Midbrain (tissue), 1 donor: ENCODE measurements at places on chromosomes 1 and 21.

DNA sequence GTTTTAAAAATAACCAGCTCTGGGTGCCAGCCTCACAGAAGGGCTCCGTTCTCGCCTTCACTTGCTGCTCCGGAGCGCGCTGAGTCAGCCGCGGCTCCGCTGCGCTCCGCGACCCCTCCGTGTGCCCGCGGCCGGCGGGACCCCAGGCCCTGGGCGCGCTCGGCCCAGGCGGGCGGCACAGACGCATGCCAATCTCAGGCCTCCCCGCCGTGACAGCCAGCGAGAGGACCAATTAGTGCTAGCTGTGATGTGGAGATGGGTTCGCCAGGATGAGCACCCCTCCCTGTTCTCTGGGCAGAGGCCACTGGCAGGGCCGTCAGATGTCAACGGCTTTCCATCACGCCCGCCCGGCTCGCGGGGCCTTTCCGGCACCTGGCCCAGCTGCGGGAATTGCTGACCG, 293.8 kb downstream of the SPATA17 start:
- no peak for DNase-seq

- no peak for DNase-seq
Observed at GRCh38 chr1:156167536-156167935, 14.2 kb downstream of the SEMA4A start.

- DNase-seq: no peak
Observed at GRCh38 chr1:40627987-40628902, 37.2 kb downstream of the RIMS3 start.

DNA sequence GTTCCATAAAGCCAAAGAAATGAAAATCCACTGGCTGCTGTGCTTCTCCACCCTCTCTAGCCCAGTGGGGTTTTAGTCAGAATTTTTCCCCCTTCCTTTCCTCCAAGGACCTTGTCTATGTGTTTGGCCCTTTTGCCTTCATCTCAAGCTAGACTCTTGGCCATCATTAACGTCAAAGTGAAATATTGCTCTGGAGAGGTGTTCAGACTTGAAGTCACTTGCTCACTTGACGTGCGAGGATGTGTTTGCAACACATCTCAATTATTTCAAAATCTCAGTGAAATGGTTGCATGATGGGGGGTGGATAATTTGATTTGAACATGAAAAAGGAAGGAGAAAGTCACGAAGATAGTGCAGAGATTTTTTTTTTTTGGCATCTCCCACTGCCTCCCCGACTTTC, 13.6 kb downstream of the EVA1C start:
- no peak for DNase-seq

- DNase-seq: no peak
Observed at GRCh38 chr1:115211071-115211745, 121.9 kb upstream of the TSPAN2 start.

DNA sequence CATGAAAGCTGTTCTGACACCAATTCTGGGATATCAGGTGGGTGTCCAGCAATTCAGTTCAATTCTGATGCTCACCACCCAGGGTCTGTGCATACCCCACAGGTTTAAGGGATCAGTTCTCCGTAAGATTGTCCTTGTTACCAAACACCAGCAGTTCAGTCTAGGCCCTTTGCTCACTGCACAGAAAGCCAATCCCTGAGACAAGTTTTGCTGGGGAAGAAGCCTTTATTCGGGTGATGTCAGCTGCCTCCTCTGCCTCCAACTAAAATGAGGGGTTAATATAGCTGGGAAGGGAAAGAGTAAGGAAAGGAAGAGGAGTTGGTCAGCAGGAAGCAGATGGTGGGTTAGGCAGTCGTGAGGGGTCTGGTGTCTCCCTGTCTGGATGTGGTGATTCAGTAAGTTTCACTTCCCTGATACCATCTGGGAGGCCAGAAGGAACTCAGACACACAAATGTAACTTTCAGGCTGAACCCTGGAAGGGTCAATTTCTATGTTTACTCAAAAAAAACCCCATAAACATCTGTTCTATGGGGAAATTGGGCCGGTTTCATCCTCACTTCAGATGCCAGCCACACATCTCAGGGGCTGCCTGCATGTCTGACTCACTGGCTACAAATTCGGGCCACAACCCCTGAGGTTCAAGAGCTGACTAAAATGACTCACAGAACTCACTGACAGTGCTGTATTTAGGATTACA, 83.3 kb upstream of the PGBD5 start:
- no peak for DNase-seq

DNA sequence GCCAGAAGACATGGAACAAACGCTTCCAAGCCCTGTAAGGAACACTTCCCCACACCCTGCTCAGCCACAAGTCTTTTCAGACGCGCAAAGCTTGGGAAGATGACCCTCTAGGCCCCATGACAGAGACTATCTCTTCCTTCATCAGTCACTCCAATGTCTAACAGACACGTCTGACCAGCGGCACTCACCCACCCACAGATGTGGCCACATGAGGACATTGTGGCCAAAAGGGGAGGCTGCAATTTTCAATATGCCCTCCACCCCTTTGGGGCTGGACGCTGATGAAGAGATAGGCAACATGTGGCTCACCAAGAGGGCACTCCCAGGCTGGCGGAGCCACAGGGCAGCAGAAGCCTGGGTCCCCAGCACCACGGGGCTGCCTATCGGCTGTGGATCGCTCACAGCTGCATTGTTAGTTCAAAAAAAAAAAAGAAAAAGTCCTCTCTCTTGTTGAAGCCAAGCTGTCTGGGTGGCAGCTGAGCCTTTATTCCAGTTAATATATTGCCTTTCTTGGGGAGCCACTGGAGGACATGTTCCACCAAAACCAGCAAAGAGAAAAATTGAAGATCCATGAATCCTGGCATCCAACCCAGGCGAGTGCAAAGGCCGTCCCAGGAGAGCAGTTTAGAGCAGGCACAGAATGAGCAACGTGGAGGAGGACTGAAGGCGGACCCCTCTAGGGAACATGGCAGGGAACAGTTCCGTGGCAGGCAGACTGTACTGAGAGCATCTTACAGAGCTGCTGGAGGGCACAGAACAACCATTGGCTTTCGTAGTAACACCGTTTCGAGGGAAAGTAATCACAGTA, 52.7 kb upstream of the GPR153 start:
- no peak for DNase-seq

DNA sequence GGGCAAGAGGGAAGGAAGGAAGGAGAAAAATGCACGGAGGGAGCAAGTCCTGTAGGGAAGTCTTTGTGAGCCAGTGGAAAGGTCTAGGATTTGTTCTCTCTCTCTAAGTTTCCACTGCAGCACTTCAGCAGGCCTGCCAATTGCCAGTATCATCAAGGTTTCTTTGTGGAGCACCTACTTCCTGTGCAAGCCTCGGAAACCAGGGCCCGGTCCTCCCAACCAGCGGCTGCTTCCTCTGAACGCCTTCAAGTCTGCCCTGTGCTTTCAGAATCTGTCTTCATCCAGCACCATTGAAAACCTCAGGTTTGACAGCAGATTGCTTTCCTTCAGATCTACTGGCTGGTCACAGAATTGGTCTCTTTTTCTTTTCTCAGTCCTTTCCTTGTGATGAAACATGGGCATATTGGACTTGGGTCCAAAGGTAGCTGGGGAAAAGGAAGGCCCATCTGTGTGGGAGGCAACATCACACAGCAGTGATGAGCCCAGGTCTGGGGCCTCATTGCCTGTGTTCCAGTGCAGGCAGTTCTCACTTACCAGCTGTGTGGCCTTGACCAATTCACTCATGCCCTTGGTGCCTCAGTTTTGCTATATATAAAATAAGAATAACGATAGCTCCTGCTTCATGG, 144.5 kb downstream of the SEC16B start:
- DNase-seq: no peak

GRCh38 chr1:39238476-39238875, 34.0 kb downstream of the MACF1 start:
- peak; percentile 72 for DNase-seq

- no peak for DNase-seq
Observed at GRCh38 chr21:45386728-45387371, 18.1 kb upstream of the COL18A1 start.

DNA sequence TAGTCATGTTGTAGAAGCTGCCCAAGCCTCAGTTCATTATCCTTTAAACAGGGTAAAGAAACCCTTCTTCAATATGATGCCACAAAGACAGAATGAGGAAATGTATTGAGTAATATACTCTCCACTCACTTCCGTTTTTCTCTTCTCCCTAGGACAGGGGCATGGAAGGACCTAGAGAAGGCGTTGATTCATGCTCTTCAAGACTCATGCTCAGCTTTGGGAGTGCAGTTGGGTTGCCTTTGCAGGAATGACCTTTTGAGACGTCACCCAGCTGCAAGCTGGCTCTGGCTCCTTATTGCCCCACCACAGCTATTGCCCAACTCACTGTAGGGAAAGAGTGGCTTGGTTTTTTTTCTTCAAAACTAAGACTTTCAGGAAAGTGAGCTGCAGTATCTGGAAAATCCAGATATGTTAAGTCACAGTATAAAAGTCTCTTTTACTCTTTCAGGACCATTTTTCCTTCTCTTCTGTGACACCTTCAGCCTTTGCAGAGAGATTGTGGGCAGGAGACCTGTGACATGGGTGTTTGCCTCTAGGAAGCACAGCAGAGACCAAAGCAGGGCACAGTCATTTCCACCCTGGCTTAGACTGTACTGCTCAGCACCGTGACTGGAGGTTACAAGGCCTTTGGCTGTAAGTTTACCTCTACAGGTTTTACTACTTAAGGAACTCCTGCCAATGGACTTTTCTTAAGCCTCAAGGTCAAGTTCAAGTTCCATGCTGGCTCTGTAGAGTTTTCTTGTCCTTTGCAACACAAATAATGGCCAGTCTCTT, 39.5 kb downstream of the XCL2 start:
- peak; percentile 36 for DNase-seq

GRCh38 chr1:172746091-172746949, 87.4 kb downstream of the FASLG start:
- DNase-seq: no peak

GRCh38 chr1:29410476-29410875, 174.2 kb downstream of the PTPRU start:
- DNase-seq: no peak

DNA sequence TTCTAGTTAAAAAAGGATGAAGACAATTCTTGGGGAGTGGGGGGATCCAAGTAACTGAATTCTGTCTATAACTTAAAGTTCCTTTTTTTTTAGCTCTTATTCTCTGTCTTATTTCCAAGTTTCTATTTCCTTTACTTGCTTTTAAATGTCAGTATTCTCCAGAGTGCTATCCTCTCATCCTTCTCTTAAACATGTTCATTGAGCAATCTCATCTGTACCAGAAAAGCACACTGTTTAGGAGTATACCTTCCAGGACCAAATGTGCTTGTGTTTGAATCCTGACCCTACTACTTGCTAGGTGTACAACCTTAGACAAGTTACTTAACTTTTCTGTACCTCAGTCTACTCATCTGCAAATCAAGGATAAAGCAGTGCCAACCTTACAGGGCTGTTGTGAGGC, 50.1 kb downstream of the AKT3 start:
- DNase-seq: no peak

GRCh38 chr21:15130751-15131150, 66.0 kb upstream of the NRIP1 start:
- DNase-seq: no peak

GRCh38 chr1:152768847-152769533, 6.0 kb upstream of the LCE1F start:
- no peak for DNase-seq

DNA sequence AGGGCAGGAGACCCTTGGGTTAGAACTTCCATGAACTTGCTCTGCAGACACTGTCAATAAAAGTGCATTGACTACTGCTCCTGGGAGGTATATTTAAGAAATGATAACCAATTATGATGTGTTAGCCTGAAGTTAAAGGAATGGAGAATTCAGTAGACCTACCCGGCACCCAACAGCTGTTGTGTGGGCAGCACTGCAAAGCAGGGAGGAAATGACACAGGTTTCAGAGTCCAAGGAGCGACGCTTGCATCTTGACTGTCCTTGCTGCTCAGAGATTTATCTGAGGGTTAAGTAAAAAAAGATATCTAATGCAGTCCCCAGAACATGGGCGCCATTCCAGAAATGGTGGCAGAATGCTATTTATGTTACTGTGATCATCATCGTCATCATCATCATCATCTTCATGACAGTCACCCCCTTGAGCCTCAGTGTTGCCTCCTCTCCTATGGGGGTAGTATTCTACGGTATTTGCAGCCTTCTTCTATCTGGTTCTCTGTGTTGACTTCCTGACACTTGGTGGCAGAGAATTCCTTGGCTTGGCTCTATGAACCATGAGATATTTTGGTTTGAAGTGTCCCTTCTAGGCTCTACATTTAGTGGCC, 225.9 kb downstream of the KAZN start:
- DNase-seq: no peak

GRCh38 chr1:113672491-113672890, 86.8 kb downstream of the PHTF1 start:
- no peak for DNase-seq

GRCh38 chr1:179806333-179806732, 63.2 kb downstream of the FAM163A start:
- DNase-seq: no peak

DNA sequence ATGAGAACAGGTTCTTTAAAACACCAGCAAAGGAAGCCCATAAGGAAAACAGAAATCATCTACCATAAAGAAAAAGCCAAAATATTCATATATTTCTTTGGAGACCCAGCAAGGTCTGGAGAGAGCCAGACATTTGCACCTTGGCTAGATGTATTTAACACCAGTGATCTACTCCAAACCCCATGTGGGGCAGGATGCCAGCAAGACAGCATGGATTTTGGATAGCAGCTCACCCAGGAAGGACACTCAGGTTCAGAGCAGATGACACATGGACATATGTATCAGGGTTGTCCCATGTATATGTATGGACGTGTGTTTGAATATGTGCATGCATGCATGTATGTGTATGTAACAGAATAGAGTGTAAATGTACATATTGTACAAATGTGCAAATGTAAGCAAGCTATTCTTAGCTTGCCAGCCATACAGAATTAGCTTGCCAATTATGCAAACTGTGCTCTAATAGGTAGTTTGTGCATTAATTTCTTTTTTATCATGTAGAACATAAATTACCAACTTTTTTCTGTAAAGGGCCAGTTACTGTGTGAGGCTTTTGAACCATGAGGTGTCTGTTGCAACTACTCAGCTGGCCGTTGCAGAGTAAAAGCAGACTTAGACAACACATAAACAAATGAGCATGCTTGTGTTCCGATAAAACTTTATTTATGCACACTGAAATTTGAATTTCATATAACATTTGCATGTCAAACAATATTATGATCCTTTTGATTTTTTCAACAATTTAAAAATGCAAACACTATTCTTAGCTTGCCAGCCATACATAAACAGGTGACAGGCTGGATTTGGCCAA, 73.5 kb upstream of the KAZN start:
- no peak for DNase-seq

DNA sequence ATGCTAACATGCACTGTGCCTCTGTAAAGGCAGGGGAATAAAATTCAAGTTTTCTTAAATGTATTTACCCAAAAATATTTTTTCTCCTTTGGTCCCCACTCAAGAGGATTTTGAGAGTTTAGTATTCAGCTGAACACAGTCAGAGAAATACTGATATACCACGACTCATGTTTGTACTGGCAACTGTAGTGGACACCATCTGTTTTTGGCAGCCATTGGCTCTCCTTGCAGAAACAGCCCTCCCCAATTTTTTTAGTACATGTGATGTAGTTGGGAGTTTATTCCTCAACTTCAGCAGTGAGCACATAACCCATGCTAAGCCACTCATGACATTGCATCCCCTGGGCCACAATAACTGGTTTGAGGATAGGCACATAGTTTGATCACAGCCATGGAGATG, 154.8 kb upstream of the POU3F1 start:
- DNase-seq: no peak
